ENCODE measurements at places on chromosomes 5 and 9.

- no peak for DNase-seq
These were observed 32.2 kb upstream of the NOTCH1 start for GRCh38 chr9:136577941-136578625.

DNA sequence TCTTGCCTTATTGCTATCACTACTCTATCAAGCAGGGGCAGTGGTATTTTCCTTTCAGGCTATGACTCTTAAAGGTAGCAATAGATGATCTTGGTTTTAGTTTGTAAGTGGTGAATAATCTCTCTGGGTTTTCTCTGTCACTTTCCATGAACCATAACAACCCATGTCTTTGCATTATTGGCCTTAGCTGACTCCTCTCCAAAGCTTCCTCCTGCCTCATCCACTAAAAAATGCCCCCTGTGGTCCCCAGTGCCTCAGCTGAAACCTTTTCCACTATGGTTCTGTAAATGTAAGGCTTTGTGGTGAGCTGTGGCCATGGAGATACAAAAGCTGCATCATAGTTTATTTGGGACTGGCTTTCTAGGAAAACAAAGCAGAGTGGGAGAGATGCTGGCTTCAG is 128.8 kb downstream of the GPBP1 start:
- DNase-seq: no peak

DNA sequence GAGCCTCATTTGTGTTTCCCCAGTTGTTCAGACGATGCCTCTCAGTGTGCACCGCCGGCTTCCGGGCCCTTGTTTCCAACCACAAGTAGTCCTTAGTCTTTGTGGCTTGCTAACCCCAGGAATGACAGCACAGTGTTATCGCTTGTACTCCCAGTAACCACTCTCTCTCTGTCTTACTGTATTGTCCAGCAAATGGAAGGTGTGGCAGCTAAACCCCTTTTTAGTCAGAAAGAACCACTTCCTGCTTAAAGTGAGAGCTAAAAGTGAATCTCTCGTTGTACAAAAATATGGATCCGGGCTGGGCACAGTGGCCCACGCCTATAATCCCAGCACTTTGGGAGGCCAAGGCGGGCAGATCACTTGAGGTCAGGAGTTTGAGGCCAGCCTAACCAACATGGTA is 61.3 kb downstream of the ENC1 start:
- no peak for DNase-seq

DNA sequence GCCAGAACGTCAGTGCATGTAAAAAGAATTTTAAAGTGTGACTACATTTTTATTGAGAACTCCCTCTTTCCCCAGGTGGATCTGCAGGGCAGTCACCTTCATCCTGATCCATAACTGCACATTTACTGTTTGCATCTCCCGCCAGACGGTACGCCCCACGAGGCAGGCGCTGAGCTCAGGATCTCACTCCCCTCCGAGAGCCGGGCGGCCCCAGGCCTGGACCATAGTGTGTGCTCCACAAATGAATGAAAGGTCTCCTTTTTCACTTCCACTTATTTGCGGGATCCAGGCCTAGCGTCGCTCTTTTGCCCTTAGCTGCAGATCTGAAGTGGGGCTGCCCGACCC is 378 bp downstream of the DROSHA start:
- DNase-seq: no peak

DNA sequence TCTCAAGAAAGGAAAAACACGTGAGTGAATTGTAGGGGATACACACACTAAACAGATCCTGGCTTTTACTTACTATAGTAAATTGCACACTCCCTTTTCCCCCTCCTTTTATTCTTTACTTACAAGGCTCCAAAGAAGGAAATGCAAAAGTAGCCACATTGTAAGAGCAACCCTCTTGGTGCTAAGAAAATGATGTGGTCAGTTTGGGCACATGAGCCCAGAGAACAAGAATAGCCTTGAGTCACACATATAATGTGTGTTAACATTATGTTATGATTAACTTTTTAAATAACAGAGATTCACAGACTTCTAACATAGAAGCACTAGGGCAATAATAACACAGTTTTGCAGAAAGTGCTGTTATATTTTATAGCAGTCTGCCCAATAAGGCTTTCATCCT is 48.5 kb downstream of the PCSK5 start:
- DNase-seq: no peak

GRCh38 chr9:88230612-88231011 is 92.3 kb upstream of the SPATA31C2 start:
- no peak for DNase-seq

GRCh38 chr9:69564557-69564956 is 107.6 kb downstream of the APBA1 start:
- DNase-seq: no peak

DNA sequence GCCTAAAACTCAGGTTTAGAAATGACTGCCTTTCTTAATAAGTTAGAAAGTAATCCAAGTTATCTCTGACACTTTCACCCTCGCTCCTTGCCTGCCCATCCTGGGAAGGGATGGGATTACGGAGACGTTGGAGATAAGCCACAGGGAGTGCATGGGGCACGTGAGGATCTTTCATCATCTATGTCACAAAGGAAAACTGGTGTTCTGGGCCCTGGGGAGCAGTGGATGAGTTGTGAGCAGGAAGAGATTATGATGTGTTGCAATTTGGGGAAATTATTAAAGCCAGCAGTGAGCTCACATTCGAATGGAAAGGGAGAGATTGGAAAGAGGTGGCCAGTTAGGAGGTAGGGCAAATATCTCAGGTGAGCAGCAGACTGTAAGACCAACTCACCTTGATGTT is 12.8 kb downstream of the AFAP1L1 start:
- DNase-seq: no peak

DNA sequence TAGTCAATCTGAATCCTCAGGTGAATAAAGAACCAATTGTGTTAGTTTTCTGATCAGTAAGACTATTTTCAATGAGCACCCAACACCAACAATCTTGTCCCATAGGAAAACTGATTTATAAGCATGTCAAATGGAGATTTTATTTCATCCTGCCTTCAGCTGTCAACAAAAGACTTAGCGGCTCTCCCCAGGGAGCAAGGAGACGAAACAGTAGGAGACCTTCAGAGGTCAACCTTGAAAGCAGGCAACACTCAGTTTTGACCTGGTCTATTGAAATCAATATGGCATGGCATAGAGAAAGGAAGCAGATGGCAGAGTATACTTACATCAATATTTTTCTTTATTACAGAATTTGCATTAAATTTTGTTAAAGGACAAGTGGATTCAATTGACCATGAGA is 34.1 kb downstream of the ZNF622 start:
- no peak for DNase-seq

- DNase-seq: no peak
These were observed 92.2 kb downstream of the KLF4 start for GRCh38 chr9:107397076-107398044.

DNA sequence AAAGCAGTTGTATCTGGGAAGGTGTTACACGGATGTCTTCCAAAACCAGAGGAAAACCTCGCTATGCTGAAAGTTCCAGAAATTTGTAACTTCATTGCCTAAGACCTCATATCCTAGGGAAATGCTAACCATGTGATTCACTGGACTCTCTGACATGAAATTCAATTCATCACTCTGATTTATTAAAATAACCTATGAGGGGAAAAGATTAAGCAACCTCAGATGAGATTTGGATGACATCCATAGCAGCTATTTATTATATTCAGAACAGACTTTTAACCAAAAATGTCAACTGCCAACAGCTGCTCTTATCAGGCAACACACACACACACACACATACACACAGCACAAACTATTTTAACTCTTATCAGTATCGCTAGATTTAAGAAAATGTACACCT is 1006.4 kb upstream of the CTNND2 start:
- no peak for DNase-seq

GRCh38 chr9:133700819-133701320 is 37.3 kb downstream of the SARDH start:
- no peak for DNase-seq

DNA sequence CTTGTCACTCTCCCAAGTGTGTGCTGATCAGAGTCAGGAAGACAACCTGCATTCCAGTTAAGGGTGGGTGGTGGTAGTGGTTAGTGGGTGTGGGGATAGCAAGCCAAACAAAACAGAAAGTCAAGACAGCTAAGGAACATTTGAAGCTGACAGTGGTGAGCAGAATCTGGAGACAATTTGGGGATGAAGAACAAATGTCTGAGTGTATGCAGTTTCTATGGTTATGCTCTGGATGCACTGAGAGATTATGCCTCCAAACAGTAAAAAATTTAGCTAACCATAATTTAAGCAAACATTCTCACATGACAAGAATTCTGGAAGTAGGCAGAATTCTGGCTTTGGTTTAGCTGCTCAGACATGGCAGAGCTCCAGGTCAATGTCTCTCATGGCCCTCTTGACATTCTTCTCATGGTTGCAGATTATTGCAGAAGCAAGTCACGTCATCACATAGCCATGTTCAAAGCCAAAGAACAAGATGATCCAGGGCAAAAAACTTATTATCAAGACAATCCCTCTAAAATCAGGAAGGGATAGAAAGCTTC is 148.7 kb downstream of the LURAP1L start:
- peak; percentile 70 for DNase-seq

DNA sequence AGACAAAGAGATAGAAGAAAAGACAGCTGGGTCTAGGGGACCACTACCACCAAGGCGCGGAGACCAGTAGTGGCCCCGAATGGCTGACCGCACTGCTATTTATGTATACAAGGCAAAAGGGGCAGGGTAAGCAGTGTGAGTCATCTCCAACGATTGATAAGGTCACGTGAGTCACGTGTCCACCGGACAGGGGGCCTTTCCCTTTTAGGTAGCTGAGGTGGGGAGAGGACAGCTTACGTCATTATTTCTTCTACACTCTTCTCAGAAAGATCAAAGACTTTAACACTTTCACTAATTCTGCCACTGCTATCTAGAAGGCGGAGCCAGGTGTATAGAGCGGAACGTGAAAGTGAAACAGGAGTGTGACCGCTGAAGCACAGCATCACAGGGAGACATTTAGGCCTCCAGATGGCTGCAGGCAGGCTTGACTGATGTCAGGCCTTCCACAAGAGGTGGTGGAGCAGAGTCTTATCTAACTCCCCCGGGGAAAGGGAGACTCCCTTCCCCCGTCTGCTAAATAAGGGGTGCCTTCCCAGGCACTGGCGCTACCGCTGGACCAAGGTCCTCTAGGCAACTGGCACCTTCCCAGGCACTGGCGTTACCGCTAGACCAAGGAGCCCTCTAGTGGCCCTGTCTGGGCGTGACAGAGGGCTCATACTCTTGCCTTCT is 6.1 kb upstream of the PRR16 start:
- DNase-seq: no peak

DNA sequence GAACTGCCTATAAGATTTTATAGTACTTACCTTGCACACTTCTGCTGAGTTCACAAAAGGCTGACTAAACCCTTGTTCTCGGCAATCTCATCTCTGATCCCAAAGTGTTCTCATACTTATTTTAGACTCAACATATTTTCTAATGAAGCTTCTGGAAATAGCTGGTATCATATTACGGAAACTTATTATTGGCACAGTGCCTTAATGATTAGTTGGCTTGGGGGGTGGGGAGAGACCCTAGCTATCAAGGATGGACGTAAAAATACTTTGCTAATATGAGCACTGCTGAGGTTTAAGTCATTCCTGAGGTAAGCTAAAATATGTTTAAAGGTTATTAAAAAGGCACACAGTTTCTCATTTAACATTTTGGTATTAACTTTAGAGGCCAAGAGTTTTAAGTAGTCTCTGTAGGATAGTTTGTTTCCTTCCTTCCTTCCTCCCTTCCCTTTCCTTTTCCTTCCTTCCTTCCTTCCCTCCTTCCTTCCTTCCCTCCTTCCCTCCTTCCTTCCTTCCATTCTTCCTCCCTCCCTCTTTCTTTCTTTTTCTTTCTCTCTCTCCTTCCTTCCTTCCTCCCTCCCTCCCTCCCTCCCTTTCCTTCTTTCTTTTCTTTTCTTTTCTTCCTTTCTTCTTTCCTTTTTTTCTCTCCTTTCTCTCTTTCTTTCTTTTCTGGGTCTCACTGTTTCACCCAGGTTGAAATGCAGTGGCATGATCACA is 31.5 kb downstream of the ZSWIM6 start:
- no peak for DNase-seq

GRCh38 chr9:102135768-102136167 is 397.3 kb upstream of the GRIN3A start:
- DNase-seq: no peak

- no peak for DNase-seq
These were observed 47.6 kb downstream of the ACO1 start for GRCh38 chr9:32431940-32432555.

DNA sequence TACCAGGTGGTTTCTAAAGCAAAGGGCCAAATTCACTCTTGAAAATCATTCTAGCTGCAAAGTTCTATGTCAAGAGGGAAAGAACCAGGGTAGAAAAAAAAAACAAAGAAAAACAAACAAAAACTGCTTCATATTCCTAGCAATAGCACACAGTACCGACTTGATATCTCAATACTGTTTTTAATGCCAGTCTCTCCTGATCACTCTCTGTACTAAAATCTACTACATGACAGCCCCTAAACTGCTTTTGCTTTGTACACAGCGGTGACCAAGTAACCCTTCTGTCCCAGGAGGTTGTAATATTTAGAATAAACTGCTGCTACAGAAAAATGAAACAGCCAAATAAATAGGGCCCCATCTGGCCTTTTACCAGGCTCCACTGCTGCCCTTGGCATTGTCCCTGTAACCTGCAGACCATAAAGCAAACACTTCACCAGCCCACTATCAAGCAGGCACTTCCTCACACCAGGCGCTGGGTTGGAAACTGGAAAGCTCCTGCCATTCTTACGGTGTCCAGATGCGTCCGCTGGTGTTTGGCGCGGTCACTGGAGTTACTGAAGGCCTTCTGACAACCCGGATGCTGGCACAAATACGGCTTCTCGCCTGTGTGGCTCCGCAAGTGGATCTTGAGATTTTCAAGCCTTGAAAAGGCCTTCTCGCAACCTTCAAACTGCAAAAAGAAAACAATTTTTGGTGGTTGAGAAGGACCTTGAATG is 363.2 kb downstream of the GLIS3 start:
- no peak for DNase-seq

DNA sequence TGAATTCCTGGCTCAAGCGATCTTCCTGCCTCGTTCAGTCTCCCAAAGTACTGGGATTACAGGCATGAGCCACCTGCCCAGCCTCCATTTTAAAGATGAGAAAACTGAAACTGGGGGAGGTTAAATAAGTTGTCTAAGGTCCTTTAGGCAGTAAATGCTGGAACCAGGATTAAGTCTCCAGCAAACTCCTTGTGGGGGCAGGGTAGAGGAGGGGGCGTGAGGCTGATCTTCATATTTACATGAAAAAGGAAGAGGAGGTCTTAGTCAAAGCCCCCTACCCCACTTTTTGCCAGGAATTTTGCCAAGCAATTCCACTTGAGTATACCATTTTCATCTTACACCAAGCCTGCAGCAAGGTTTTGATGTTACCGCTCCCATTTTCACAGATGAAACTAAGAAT is 76.6 kb upstream of the NR4A3 start:
- DNase-seq: no peak
